Activated naive CD8-positive, alpha-beta T cell treated with anti-CD3 and anti-CD28 coated beads, Interleukin-2, amount 10 ng/mL, durations not matched to agents 7 days and 5 days (primary cell): ENCODE measurements at places on chromosomes 16 and 17. TPM values are rescaled to one million over a fixed set of nuclear protein-coding genes. Genes with fewer than 3 reads are reported as not detected.
A peak's percentile ranks its signal among the peaks of the same experiment; 100 is the strongest.

GRCh38 chr16:586047-586644 is 3.7 kb upstream of the RAB40C start:
- no peak for DNase-seq

CNGB1 gene
- not detected for total RNA-seq

- DNase-seq = no peak
Measured at GRCh38 chr17:49798182-49798581, 9.7 kb downstream of the KAT7 start.

CNTNAP1 gene
- 3.6 TPM for total RNA-seq

MEOX1 gene
- 5.2 TPM for total RNA-seq

DNA sequence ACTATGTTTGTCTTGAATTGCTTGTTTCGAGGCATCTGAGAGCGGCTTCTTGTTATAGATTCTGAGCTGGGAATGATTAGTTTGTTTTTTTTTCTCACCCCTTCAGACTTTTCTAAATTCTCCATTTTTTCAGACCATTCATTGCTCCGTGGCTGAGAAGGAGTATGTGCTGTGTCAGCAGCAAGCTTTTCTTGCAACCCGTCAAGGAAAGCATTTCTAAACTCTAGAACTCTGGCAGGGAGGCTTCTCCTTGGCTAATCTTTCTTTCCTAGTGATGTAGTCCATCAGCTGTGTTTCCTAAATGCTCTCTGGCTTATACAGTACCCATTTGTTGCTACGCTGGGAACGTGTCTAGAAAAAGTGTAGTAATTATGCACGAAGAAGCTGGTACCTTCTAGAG is 133.5 kb downstream of the FTO start:
- no peak for DNase-seq

- DNase-seq = no peak
Measured at GRCh38 chr16:7521834-7522233, 189.2 kb downstream of the RBFOX1 start.

- peak; percentile 75 for DNase-seq
Measured at GRCh38 chr17:61409301-61410112, 9.9 kb downstream of the TBX2 start.

AXIN2 gene
- 7.7 TPM for total RNA-seq

- DNase-seq = no peak
Measured at GRCh38 chr17:81267390-81268067, 27.6 kb downstream of the SLC38A10 start.

KRT32 gene
- total RNA-seq = not detected

- DNase-seq = no peak
Measured at GRCh38 chr16:81432937-81433557, 11.6 kb upstream of the CMIP start.

GRCh38 chr17:67503739-67504138 is 126.7 kb downstream of the PITPNC1 start:
- no peak for DNase-seq

GRCh38 chr16:27859020-27859419 is 204.5 kb downstream of the GSG1L start:
- no peak for DNase-seq
